Fibroblast of lung (primary cell): ENCODE measurements at places on chromosomes 7 and 10.
A peak's percentile ranks its signal among the peaks of the same experiment; 100 is the strongest.

GRCh38 chr7:83486536-83486935, 162.4 kb downstream of the SEMA3E start:
- no peak for DNase-seq

GRCh38 chr10:43078986-43079273, 2.1 kb downstream of the RET start:
- no peak for DNase-seq

DNA sequence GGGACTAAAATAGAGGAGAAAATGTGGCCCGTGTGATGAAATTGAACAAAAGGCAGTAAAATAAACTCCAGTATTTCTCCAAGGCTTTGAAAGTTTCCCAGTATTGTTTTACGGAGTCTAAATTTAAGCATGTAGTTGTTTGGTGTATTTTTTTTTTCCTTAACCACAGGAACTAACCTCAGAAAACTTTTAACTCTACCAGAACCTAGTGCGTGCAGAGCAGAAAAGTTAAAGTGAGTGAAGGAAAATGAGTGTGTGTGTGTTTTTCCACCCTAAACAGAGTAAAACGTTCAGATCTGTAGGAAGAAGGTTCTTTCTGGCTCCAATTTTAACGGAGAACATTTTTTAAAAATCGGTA, 812 bp downstream of the PROSER2 start:
- DNase-seq: peak; percentile 18

- DNase-seq: no peak
Observed at GRCh38 chr7:70505468-70505867, 626.5 kb upstream of the GALNT17 start.

DNA sequence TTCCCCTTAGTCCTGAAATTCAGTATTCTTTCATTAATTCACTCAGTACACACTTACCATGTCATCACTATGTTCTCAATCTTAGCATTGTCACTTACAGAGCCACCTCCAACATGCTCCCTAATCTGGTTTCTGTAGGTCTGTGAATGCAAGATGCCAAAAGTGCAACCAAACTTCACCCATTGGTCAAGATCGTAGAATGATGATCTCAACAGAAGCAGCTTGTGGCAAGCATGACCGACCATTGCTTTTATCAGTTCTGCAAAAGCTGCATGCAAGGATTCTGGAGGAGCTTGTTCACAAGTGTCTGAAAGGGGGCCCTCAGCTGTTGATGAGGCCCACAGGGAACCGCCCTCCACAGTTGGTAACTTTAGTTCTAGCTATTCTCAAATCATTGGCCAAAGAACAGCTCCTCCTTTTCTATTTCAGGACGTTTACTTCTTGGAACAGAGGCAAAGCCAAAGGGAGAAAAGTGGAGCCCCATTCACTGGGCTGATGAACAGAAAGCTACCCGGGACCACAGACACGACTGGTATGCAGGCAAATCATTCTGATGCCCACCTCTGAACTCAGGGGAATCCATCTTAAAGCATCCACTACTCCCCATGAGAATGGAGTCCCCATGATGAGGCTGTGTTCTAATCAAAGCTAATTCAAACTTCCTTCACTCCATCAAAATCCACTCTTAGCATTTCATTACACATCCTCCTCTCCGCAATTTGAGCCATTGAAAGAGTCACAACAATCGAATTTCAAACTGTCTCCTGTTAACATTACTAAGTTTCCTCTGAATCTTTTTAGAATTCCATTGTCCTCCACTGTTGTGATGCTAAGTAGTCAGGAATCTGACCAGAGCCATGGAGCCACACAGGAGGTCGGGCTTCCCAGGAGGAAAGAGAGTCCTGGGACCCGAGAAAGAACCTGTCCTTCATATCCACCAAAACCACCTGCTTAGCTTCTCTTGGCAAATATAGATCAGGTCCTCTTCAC, 13.9 kb downstream of the GRB10 start:
- DNase-seq: no peak

DNA sequence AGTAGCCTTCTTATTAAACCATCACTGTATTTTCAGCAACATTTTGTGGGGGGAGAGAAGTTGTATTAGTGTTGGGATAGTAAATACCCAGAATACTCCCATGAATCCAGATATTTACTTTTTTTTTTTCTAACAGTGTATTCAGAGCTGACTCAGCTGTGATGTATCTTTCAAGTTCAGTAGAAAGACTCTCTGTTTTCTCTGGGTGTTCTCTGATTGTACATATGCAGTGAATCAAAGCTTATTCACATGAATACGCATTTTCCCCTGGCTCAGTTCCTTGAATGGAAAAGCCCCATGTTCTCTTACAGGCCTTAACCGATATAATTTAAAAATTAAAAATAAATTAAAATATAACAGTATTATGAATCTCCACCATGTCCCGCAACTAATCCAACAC, 1.3 kb downstream of the TFPI2 start:
- DNase-seq: peak; percentile 79

DNA sequence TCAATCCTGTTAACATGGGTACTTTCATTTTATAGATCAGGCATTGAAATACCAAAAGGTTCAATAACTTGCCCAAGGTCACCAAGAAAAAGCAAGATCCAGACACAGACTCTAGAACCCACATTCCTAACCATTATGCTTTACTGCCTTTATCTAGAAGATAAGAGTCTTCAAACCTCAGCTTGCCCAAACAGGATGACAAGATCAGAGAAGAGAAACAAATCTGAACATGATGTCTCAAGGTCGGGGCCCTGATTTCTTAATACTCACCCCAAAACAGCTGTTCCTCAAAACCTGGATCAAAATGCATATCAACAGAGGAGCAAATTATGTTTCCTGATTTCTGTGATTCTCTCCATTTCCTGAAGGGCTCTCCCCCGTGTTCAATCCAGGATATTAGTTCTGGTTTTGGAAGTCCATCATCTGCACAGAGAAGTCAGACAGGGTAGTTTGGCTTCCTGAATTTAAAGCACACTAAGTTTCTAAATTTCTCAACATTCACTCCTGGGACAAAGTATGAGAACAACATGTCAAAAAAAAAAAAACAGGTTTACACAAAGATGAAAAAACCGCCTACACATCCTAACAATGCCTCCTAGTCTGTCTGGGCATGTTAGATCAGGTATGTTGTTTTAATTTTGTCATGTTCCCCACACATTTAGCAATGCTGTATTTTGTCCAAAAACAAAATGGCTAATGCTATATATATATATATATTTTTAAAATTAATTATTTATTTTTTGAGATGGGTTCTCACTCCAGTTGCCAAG, 16.2 kb downstream of the ZNF786 start:
- no peak for DNase-seq

GRCh38 chr10:132889556-132889955, 52.8 kb downstream of the CFAP46 start:
- DNase-seq: no peak

DNA sequence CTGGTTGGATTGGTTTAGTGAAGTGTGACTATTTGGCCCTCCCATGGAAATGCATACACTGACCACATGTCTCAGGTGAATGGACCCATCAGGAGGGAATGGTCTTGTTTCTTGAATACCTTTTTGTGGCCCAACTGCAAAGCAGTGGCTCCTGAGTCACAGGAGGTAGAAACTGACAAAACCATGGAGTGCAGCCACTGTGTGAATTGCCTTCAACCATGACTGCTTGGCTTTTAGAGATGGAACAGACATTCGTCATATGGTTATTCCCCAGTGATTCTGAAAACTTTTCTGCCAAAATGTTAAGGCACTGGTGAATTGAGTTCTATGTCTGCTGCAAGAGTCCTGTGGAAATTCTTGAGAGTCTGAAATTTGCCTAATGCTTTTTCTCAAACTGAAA, 64.7 kb downstream of the CDK14 start:
- DNase-seq: no peak

DNA sequence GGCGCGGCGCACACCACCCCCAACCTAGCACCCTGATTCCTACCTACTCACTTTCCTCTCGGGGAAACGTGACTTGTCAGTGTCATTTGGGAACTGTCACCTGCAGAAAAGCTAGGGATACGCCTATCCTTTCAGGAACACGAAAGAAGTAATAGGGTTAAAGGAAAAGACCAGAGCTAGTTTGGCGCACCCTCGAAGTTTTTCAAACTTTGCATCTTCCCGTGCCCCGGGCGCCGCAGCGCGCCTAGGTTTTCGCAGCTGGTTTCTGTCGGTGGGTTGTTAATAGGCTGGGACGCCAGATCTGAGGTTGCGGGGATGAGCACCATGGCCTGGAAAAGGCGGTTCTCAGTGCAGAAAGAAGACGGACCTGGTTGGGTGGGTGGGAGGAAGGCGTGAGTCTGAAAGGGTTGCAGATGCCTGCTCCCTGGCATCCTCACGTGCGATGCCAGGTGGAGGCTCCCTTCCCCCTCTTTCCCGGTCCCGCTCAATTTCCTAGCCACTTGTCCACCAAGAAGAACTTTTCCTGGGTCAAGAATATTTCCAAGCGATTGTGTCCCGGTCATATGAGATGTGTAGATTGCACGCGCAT, 568 bp upstream of the MEOX2 start:
- DNase-seq: no peak

DNA sequence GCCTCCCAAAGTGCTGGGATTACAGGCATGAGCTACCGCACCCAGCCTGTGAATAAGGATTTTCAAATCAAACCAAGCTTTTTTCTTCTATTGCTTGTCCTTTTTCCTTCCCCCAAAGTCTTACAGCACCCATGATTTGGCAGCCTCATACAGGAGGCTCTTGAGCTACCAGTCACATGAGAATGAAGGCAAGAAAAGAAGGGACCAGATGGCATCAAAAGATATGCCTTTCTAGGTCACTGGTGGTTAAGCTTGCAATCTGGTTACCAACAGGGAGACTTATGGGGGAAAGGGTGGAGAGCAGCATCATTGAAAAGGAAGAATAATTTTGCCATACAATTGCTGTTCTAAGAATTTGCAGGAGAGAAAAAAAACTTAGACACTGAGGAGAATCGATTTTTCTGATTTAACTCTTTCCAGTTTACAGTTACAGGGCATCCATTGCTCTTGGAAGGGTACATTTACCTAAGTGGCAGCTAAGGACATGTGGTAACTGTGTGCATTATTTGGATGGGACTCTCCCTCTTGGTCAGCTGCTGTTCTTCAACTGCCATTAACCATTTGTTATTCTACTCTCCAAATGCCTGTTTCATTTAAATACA, 29.5 kb downstream of the SMNDC1 start:
- DNase-seq: no peak

DNA sequence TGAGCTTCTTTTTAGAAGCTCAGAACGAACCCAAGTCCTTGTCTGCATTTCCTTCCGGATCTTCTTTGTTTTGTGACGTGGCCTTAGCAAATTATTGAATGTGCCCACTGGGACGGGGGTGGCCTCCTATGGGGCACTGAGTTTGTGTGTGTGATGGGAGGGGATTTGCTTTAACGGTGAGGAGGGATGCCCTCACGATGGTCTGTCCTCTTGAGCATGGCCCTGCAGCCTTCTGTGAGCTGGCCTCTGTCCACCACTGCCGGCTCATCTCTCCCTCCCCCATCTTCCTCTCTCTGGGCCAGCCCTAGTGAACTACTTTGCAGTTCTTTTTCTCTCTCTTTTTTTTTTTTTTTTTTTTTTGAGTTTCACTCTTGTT, 62.9 kb upstream of the MKRN1 start:
- peak; percentile 71 for DNase-seq
